Thymus (tissue), 14 donors: ENCODE measurements at places on chromosomes 7 and 10.

GRCh38 chr7:121516821-121517220 is 120.7 kb upstream of the FAM3C start:
- no peak for DNase-seq

- DNase-seq, result no peak
Measured at GRCh38 chr10:92761571-92761970, 71.8 kb downstream of the HHEX start.

DNA sequence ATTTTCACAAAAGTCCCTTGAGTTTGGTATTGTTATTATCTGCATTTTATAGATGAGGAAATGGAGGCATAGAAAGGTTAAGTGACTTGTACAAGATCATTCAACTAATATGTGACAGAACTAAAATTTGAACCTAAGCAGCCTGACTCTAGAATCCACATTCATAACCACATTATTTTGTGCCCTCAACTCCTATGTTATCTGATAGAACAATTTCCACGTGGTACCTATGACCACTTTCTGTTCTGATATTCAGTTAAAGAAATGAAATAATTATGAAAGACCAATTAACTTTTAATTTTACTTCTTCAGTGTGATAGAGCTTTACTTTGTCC is 17.5 kb downstream of the BCAP29 start:
- DNase-seq, result no peak

DNA sequence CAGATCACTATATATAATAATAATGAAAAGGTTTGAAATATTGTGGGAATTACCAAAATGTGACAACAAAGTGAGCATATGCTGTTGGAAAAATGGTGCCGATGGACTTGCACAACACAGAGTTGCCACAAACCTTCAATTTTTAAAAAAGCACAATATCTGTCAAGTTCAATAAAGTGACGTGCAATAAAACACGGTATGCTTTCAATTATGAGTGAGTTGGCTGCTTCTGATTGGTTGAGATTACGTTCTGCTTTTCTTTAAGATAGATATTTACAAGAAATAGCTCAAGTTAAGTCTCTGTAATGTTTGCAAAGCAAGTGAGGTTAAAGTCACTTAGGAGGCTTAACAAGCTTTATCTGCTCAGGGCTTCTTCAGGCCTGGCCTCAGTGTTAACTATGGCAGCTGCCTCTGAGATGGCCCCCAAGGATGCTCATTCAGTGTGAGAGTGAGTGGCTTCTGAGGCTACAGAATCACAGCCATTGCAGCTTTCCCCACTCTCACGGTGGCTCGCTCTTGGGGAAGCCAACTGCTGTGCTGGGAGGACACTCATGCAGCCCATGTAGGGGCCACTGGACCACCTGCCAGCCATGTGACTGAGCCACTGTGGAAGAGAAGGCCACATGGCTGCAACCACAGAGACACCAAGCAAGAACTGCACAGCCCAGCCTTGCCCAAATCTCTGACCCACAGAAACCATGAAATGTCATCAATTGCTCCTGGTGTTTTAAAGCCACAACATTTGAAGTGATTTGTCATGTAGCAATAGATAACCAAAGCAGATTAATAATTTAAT is 78.3 kb upstream of the TMEM72 start:
- DNase-seq, result no peak

- no peak for DNase-seq
Measured at GRCh38 chr7:129902788-129903422, 49.9 kb downstream of the UBE2H start.

DNA sequence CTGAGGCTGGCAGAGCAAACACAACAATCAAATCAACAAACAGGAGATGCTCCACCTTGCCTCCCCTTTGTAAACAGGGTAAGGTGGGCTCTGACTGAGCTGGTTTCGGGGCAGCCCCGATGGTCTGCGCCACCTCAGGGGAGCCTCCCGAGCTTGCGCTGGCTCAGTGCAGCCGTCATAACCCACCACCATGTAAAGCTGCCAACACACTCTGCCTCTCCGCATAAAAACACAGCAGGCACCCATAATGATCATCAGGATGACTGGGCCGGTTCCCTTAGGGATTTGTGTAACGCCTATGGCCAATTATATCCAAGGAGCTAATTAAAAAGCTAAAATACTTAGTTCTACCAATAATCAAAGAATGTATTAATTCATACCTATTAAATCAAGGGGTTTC is 124.5 kb downstream of the PRPF18 start:
- no peak for DNase-seq

DNA sequence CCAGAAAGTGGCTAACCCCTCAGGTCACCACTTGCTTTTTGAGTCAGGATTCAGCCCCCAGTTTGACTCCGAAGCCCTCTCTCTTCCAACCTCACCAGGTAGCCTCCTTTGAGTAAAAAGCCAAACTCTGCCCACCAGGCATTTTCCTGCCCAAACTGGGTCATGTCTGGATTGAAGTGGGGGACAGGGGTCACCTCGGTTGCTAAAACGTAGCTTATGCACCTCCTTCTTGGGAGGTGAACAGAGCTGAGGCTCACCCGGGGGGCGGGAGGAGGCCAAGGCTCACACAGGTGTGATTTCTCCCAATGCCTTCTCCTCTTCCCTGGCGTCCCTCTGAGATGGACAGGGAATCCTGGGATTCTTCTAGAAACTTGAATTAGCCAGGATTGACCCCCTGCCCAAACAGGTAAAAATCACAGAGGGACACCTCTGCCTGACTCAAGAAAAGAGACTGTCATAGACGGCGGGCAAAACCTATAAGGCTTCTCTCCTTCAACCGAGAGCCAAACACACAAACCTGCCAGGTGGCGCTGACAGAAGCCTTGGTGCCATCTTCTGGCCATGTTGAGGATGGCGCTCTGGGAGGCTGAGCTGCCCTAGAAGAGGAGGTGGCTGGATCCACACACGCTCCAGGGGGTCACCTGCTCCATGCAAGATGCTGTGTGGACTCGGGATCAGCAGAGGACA is 51.6 kb downstream of the PRLHR start:
- peak; percentile 23 for DNase-seq

GRCh38 chr10:122498521-122498920 is 37.2 kb downstream of the HTRA1 start:
- no peak for DNase-seq

DNA sequence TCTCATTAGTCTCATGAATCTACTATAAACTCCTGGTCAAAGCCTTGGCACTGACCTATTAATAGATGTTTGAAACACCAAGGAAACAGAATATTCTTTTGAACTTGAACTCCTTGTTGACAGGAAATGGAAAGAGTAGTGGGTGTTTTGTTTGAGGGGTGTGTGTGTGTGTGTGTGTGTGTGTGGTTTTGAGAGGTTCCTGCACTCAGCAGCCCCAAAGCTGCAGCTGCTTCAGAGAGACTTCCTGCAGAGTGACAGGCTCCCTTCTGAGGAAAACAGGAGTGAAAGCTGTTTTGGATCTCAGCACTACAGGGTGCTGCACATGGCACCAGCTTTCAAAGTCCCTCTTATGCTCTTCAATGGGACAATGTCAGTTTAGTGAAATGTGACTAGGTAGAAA is 546.5 kb upstream of the STEAP1 start:
- peak; percentile 91 for DNase-seq

GRCh38 chr7:135964791-135965190 is 12.4 kb downstream of the MTPN start:
- DNase-seq, result no peak

GRCh38 chr7:108063520-108063933 is 60.6 kb upstream of the LAMB1 start:
- no peak for DNase-seq

DNA sequence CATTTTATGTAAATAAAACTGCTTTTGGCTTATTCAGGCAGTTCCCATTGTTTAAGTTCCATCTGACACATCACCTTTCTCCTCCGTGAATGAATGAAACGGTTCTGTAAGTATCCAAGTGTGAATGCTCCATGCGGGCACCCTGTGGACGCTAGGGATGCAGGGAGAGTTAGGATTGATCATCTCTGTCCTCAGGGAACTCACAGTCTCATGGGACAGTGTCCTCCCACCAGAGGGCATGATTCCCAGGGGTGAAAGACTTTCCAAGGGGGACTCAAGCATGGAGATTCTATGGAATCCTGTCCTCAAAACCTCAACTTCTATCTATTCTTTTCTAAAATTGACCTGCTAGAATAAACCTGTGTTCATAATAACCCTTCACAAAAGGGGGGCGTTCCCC is 98.8 kb downstream of the HECW1 start:
- no peak for DNase-seq

DNA sequence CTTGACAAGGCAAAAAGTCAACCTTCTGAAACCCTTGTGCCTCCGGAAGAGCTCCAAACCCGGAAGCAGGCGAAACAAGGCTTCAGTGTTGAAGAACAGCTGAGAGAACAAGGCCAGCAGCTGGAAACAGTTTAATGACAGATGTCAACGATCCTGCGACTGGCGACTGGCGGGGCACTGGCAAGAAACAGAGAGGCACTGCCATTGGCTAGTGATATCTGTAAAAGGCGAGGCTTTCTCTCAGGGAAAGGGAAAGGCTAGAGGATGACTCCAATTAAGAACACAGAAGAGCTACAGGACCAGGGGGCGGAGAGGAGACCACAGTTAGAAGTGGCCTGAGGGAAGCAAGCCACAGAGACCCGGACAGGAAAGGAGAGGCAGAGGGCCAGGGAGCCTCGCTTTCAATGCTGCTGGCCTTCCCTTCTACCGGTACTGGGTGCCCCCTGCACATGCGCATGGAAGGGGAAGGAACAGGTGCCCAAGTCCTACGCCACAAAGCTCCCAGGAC is 19.4 kb downstream of the ITGB1 start:
- DNase-seq, result no peak

DNA sequence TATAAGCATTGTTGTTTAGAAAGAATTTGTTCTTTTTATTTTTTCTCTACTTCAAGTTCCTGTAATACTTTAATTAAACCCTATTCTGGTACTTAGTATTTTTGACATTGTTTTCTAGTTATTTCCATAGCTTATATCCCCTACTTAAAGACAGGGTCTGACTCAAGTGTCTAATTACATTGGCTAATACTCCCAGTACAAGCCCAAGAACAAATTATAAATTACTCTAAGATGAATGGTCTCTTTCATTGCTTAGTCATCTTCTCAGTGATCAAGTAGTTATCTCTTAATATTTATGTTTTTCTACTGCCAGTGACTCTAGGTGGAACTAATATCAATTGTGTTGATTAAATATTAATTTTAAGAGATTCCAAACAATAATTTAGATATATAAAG is 21.6 kb downstream of the AHR start:
- DNase-seq, result no peak

- DNase-seq, result no peak
Measured at GRCh38 chr7:26709210-26709990, 155.0 kb downstream of the SKAP2 start.

GRCh38 chr10:69475433-69475830 is 24.2 kb downstream of the TSPAN15 start:
- no peak for DNase-seq

- no peak for DNase-seq
Measured at GRCh38 chr7:44615149-44615611, 8.8 kb downstream of the OGDH start.

- no peak for DNase-seq
Measured at GRCh38 chr10:126061526-126061925, 165.2 kb downstream of the FANK1 start.

GRCh38 chr7:157682946-157683746 is 346.3 kb downstream of the DNAJB6 start:
- no peak for DNase-seq

- peak; percentile 75 for DNase-seq
Measured at GRCh38 chr10:21525367-21526187, at the start of gene SKIDA1. TSS of gene SKIDA1 (minus strand) at chr10:21525682. CDS start at chr10:21517822, 7,860 bp downstream.

- no peak for DNase-seq
Measured at GRCh38 chr10:106765241-106765754, 399.2 kb downstream of the SORCS1 start.

DNA sequence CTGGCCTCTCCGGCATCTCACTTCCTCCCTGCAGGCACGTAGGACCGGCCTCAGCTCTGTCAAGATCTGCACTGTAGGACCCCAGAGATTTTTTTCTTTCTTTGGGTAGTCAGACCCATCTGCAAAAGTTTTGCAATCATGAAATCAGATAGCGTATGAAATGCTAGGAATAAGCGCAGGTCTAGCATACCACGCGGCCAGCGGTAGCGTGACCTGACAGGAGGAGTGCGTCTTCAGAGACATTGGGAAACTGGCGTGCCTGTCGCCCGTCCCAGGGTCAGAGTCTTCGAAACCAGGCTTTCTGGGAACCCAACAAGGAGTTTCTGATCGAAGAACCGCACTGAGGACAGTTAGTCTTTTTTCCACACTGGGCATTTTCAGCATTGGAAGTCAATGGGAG is 100.9 kb upstream of the SH2B2 start:
- no peak for DNase-seq

DNA sequence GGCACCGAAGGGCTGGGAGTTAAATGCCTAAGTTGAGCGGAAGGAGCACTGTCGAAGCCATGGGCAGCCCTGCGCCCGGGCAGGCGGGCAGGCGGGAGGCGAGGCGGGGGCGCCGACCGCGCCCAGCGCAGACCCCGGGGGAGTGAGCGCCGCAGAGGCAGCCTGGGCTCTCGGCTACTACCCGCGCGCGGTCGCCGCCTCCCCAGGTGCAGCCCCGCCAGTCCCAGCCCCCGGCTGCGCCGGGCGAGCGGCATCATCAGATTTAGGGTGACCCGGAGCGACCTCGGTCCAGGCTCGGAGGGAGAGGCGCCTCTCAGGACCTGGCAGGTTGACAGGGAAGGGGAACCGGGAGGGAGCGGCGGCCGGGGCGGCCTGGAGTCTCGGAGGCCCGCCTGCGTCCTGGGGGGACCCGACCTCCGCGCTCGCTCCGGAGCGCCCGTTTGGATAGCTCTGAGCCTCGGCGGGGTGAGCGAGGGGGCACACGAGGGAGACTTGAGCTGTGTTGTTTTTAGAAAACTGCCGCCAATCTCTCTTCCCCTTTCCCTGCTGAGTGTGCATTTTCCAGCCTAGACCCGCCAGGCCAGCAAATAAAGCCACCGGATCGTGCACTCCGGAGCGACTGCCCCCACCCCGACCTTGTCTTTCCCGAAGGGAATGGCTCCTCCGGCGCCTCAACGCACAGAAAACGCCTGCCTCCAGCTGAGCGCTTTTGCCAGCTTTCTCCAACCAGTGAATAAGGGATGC is 2.3 kb upstream of the NRP1 start:
- peak; percentile 20 for DNase-seq

- no peak for DNase-seq
Measured at GRCh38 chr10:9786576-9786975, 1231.1 kb upstream of the CELF2 start.

- DNase-seq, result no peak
Measured at GRCh38 chr10:79259834-79260233, 87.4 kb upstream of the PPIF start.
